HS-27A (cell line): ENCODE measurements at places on chromosomes 4 and X.

GRCh38 chr4:98804403-98804802 lies 124.5 kb downstream of the EIF4E start:
- DNase-seq, result no peak

GRCh38 chr4:163473576-163473975 lies at the start of gene TKTL2:
Gene TKTL2 (minus strand): TSS chr4:163473754. CDS start chr4:163473734, 20 bp downstream.
- DNase-seq, result no peak

GRCh38 chrX:11135564-11136185 lies 24.5 kb downstream of the HCCS start:
- no peak for DNase-seq

GRCh38 chrX:24870143-24870542 lies 145.6 kb downstream of the ARX start:
- DNase-seq, result peak; percentile 23

DNA sequence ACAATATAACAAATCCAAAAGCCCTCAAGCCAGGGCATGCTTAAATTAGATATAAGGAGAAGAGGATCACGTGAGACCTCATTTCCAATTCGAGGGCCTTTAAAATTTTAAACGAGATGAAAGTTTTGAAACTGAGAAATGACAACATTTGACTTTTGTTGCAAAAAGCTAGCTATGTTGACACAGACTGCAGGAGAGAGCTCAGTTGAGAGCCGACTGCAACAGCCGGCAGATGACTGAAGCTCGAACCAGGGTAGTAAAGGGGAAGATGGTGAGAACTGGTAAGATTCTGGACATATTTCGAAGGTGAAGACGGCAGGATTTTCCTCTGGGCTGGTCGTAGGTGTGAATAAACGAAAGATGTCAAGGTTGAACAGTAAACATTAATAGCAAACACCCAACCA lies 773 bp downstream of the PRMT9 start:
- DNase-seq, result no peak

GRCh38 chrX:138875472-138875871 lies 164.0 kb upstream of the FGF13 start:
- no peak for DNase-seq

GRCh38 chr4:176090115-176090514 lies 24.5 kb downstream of the WDR17 start:
- no peak for DNase-seq

DNA sequence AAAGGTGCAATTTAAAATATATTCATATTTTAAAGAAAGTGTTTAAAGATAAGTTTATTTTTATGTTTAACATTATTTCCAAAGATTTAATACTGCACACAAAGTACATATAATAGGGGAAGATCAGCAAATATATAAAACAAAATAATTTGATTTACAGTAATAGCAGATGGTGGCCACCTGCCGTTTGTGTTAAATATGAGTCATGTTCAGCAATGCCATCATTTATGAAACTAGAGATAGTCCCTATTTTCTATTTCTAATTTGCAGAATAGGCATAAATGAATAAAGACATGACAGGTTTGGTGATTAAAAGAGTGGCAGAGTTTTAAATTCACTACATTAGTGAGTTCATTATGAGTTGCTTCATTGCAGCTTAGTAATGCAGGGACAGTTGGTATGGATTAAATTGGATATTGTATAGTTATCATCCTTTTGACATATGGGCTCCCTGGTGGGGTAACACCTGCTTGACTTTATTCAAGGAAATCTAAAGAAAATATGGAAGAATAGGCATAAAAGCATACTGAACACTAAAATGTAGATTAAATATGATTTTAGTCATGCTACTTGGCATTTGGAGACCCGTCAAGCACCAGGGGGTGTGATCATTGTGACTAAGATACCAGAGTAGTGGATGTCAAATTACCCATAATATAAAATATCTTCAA lies 78.8 kb upstream of the BANK1 start:
- DNase-seq, result no peak

DNA sequence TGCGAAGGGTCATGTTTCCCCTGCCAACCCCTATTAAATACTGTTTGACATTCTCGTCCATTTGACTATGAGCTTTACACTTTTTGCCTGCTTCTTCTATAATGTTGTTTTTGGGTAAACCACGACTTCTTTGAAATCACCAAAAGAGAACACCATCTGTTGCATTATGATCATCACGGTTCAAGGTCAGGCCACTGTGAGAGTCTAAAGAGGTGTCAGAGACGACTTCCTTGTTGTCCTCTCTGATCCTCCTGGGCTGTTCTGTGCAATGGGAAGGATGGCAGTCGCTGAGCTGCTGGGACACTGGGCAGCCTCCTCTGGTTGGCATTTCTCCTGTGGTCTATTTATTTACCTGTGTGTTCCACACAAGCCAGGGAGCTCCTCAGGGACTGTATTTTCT lies 137.5 kb downstream of the RASL11B start:
- DNase-seq, result no peak

DNA sequence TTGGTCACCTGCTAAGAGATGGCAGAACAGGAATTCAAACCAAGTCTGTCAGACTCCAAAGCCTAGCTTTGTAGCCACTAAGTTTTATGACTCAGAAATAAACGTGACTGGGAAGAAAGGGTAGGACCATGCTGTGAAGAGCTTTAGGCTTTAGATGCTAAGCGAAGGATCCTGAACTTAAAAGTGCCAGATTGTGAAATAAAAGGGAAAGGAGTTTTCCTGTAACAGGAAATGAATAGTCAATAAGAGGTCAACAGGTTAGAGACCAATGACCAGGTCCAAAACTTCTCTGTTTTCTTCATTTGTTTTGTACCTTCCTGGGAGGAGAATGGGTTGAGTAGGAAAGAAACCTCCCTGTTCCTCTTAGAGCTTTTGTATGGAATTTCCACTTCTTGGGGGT lies 98.8 kb upstream of the EOLA2 start:
- no peak for DNase-seq

DNA sequence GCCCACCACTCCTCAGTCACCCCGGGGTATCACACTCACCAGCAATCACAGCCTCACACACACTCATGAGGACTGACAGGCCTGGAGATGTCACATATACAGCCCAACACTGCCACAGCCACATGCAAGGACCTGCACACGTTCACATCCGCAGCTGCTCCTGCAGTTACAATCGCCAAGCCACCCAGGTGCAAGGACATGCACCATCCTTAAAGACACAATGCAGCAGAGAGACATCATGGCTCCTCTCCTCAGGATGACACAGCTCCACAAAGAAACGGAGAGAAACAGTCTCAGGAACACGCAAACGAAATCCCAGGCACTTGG lies 1.1 kb downstream of the PCSK1N start:
- no peak for DNase-seq

DNA sequence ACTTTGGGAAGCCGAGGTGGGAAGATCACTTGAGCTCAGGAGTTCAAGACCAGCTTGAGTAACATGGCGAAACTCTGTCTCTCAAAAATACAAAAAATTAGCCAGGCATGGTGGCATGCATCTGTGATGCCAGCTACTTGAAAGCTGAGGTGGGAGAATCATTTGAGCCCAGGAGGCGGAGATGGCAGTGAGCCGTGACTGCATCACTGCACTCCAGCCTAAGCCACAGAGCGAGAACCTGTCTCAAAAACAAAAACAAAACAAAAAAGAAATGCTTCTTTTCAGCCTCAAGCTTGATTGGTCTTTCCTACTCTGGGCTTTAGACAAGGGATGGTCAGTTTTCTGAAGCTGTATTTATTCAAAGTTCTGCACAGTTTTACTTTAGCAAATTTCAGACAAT lies 15.8 kb upstream of the DHRSX start:
- no peak for DNase-seq

- no peak for DNase-seq
These were observed 617.1 kb upstream of the INTU start for GRCh38 chr4:127015667-127016117.

GRCh38 chr4:36269101-36269500 lies 12.3 kb upstream of the DTHD1 start:
- no peak for DNase-seq

GRCh38 chr4:30056016-30056766 lies 664.0 kb upstream of the PCDH7 start:
- DNase-seq, result no peak

DNA sequence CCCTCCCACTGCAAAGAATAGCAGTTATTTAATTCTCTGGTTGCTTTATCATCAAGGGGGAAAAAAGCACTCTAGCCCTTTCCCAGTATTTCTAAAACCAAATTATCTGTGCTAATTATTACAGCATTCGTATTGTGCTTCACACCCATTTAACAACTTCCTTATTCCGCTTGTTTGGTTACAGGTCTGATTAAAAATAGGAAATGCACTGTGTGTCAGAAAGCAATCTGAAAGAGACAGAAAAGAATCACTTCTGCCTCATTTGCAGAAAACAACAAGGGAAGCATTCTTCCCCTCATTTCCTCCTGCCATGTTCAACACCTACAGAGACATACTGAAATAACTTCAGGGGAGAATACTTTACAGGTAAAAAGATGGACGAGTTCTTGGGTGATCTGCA lies 114.9 kb upstream of the MAP3K15 start:
- no peak for DNase-seq

- no peak for DNase-seq
These were observed 874.0 kb upstream of the AGA start for GRCh38 chr4:178316211-178316610.

DNA sequence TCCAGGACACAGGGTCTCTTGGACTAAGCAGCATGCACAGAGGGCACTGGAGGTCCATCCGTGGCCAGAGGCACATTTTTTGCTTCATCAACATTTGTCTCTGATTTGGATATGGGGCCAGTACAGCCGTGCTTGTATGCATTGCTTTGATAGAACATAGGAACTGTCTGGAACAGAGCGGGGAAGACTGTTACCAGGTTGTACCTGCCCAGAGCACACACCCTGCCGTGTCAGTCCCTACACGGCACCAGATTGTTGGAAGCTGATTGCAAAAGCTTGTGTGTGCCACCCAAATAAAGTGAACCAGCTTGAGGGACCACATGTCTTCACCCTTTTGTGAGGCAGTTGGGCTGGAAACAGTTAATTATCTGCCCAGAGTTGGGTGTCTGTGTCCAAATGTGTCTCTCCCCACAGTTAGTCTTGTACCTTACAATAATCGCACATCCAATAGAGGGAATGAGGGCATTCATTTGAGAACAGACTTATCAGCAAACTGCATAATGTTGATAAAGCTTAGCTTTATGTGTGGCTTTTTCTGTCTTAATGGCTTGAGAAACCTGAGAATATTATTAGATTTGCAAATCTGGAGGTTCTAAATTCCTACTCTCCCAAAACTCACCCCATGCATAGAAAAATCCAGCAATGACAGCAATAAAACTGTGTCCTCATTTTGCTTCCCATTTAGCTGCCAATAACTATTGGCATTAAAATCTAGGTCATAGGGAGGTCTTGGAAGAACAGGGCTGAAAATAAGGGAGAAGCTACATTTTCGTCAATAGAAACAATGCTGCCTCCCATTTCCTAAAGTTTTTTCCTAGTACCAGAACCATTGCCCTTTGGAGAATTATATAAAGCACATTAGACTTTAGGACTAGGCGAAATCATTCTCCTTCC lies 21.2 kb downstream of the KLF3 start:
- DNase-seq, result no peak

DNA sequence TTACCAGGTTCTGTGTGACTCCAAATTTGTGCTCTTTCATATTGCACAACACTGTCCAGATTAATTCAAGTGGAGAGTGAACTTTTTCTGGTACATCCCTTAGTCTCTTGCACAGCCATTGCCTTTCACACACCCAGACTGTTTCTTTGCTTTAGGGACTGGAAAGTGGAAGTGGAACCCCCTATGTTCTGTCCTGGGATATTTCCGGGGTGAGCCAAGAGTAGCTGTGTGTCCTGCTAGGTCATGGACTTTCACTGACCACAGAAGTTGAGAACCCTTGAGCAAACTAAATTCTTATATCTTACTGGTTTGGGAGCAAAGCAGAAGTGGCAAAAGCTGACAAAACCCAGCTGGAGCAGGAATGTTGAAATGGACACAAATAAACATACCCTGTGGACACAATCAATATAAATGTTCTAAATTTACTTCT lies 10.3 kb upstream of the VSIG4 start:
- DNase-seq, result no peak

- DNase-seq, result no peak
These were observed 555 bp upstream of the ELMOD2 start for GRCh38 chr4:140523370-140523856.

DNA sequence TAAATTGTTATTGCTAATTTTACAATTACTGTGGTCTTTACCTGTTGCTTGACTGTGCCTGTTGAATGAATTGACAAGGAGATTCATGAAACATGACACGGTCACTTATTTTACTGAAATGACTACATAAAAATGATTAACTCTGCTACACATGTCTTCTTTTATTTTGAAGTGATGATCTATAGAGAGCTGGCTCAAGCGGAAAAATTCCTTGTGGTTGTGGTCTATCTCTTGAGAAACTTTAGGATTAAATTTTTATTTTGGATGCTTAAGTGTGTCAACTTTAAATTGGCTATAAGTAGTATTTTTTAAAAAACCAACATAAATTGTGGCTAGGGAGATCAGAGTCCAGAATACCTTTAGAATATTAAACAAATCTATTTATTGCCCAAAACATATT lies 131.8 kb upstream of the PITX2 start:
- DNase-seq, result no peak

DNA sequence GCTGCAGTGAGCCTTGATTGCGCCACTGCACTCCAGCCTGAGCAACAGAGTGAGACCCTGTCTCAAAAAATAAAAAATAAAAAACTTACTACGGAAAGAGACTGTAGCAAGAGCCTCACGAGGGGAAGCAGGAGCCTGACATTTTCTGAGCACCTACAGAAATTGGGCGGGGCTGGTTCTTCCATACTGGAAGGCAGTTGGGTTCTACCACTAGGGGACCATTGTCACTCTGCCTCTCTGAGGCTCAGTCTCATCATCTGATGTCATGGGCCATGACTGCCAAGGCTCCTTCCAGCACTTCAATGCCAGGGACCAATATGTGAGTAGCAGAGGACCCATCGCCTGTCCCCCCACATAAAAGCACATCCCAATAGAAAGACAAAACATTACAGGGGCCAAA lies 8.2 kb downstream of the SH3KBP1 start:
- no peak for DNase-seq

DNA sequence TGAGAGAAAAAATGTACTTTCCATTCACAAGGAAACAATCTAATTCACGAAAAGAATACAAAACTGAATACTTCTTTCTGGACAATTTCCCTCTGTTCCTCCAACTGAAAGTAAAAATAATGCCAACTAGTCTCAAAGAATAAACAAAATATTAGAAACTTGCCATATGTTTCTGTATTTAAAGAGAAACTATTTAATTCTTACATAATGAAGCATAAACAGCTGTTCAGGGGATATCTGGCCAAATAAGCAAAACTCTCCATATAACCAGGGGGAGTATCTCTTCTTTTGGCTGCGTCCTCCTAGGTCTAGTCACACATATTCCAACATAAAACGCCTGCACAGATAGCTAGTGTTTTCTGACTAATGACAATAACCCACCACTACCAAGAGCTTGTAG lies 805 bp downstream of the GATB start:
- no peak for DNase-seq
